ENCODE measurements at places on chromosomes 1 and 21. TPM values are rescaled to one million over a fixed set of nuclear protein-coding genes. Genes with fewer than 3 reads are reported as not detected.
A peak's percentile ranks its signal among the peaks of the same experiment; 100 is the strongest.

ALDH9A1 gene
- 47.6 TPM for total RNA-seq

TBX19 gene
- total RNA-seq, result 2.2 TPM

NT5C1A gene
- total RNA-seq, result not detected

KIAA0040 gene
- total RNA-seq, result 9.2 TPM

HRNR gene
- total RNA-seq, result not detected

MAN1C1 gene
- 2.7 TPM for total RNA-seq

COL11A1 gene
- total RNA-seq, result 27.5 TPM

HFM1 gene
- 3.2 TPM for total RNA-seq

CLCA1 gene
- 0.12 TPM for total RNA-seq

MYCL gene
- 39.5 TPM for total RNA-seq

DNA sequence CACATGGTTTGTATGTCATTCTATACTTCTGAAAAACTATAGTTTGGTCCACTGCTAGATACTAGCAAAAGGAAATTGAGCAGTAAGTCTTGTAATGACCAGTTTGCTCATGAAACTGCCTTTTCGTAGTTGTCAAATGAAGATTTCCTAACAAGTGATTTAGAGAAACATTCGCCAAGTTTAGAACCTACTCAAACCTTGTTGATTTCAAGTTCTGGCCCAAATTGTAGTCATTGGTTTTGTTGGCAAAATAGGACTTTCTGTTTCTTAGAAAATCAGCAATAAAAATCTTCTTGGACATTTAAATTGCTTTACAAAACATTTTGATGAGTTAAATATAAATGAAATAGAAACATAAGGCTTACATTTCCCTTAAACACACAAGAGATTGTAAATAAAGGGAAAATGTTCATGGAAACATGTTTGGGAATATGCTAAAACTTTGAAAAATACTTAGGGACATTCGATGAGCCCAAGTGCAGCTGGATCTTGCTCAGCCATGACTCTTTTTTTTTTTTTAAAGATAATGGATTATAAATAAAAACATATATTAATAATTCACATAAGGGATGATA is 178.5 kb upstream of the LYPLAL1 start:
- no peak for DNase-seq

- DNase-seq, result no peak
These were observed 26.9 kb downstream of the ZYG11B start for GRCh38 chr1:52753169-52753568.

GRCh38 chr1:193754732-193755427 is 568.5 kb upstream of the B3GALT2 start:
- DNase-seq, result no peak

DNA sequence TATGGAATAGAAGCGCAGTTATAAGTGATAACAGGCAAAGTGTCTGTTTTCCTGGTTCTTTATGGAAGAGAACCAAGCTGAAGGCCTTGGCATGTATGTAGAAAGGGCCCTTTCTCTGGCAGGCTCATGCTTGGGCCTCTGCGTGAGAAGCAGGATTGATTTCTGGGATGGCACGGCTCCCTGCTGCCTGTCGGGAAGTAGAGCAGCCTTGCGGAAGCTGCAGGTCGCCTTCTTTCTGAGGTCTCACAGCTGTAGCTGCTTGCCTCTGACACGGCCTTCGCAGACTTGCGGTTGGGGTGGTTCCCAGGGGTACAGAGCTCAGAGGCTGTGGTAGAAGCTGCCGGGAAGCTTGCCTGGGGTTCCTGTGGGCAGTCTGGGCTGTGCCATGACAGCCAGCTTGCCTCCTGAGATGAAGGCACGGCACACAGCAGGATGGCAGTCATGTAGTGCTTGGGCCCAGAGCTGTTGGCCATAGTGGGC is 39.4 kb downstream of the TRAPPC10 start:
- no peak for DNase-seq

GRCh38 chr1:30085811-30086770 is 637.3 kb downstream of the MATN1 start:
- peak; percentile 97 for DNase-seq

DNA sequence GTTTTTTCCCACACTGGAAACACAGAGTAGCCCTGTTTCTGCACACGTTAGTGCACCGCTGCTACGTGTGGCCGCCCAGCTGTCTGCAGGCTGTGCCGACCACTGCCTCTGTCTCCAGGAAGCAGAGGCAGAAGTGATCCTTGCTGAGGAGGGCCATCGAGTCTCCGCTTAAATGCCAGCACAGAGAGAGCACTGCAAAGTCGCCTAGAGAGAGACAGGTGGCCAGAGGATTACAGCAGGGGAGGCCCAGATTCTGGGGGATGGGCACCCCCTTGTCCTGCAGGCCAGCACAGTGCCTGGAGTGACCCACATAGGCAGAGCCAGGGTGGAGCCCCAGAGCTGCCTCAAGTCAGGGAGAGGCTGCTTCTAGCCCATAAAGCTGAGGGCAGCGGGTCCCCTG is 6.1 kb downstream of the TPRG1L start:
- no peak for DNase-seq

- DNase-seq, result no peak
These were observed 9.3 kb upstream of the CCN1 start for GRCh38 chr1:85571181-85571759.

- DNase-seq, result no peak
These were observed 22.3 kb upstream of the NR5A2 start for GRCh38 chr1:200005165-200005564.

DNA sequence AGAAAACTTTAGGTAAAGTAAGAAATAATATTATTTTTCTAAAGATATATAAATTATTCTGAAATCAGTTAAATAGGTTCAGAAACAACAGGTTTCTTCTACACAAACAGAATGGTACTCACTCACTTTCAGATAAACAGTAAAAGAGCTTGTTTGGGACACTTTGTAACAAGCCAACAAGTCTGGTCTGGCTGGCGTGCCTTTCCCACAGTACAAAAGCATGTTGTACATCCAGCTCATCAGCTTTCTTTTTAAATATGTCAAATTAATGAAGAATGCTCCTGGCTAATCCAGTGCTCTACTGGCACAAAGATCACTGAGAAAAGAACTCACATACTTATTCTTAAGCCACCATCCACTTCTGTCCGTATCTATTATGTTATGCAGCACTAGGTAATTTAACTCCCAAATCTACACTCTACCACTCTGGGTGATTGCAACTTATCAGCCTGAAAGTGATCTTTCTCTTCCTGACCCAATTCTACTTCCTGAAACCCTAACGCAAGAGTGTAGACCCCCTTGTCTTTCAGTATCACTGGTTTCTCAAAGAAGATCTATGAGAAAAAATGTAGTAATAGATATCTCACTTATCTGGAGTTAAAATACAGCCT is 32.6 kb downstream of the TRIT1 start:
- no peak for DNase-seq

- DNase-seq, result peak; percentile 82
These were observed 3.6 kb downstream of the CR1 start for GRCh38 chr1:207499573-207499972.

- no peak for DNase-seq
These were observed 255.6 kb downstream of the GRIK3 start for GRCh38 chr1:36778740-36779139.

DNA sequence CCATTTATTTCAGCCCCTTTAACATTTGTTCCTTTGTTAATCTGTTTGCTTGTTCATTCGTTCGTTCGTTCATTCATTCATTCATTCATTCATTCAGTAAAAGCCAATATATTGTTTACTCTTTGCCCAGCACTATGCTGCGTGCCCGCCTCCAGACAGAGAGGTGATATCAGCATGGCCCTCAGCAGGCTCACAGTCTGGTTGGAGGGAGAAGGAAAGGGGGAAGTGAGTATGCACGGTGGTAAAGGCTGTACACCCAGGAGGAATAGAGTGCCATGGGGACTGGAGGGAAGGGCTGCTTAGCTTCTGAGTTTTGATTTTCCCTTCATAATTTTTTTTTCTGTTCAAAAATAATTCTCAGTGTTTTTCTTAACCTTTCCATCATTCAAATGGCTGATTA is 144.7 kb downstream of the NOS1AP start:
- no peak for DNase-seq

DNA sequence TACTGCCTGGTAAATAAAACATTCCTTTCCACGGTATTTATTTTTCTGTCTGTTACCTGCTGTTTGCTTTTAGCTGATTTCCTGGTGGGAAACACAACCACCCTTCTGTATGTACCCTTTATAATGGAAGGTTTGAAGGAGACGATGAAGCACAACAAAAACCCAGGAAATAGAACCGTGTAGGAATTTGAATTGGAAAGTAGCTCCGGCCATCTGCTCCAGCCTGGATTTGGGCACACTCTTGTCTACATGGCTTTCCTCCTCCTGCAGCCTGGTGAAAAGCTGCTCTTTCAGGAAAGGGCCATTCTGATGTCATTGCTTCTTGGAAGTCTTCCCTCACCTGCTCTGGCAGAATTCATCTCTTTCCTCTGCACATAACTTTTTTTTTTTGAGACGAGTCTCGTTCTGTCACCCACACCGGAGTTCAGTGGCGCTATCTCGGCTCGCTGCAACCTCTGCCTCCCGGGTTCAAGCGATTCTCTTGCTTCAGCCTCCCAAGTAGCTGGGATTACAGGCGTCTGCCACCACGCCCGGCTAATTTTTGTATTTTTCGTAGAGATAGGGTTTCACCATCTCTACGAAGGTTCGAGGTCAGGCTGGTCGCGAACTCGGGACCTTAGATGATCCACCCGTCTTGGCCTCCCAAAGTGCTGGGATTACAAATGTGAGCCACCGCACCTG is 2.7 kb downstream of the AK4 start:
- DNase-seq, result peak; percentile 52

DNA sequence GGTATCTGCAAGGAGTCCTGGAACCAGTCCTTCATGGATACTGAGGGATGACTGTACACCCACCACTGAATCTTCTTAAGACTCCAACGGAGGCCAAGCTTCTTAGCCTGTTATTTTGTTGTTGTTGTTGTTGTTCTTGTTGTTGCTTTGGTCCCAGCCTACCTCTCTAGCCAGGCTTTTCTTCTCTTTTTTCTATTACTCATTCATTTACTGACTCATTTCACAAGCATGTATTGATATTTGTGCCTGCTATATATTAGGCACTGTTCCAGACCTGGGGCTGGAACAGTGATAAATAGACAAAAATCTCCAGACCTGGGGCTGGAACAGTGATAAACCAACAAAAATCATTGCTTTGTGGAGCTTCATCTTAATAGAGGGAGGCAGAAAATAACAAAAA is 20.4 kb downstream of the CENPF start:
- DNase-seq, result no peak

DNA sequence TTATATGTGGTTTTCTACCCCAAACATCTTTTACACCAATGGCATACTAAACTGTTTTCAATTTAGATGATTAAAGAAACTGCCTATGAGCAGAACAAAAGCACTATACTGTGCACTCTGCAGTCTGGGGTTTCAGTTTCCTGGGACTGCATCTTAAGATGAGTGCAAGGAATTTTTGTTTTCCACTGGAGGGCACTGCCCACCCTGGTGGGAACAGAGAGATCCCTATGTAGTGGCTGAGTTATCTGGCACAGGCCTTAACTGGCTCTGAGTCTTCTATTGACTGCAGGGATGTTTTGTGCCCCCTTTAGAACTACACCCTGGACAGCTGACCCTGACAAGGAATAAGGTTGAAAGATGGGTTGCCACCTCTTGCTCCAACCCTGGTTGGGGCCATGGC is 12.0 kb downstream of the PROK1 start:
- DNase-seq, result no peak

DNA sequence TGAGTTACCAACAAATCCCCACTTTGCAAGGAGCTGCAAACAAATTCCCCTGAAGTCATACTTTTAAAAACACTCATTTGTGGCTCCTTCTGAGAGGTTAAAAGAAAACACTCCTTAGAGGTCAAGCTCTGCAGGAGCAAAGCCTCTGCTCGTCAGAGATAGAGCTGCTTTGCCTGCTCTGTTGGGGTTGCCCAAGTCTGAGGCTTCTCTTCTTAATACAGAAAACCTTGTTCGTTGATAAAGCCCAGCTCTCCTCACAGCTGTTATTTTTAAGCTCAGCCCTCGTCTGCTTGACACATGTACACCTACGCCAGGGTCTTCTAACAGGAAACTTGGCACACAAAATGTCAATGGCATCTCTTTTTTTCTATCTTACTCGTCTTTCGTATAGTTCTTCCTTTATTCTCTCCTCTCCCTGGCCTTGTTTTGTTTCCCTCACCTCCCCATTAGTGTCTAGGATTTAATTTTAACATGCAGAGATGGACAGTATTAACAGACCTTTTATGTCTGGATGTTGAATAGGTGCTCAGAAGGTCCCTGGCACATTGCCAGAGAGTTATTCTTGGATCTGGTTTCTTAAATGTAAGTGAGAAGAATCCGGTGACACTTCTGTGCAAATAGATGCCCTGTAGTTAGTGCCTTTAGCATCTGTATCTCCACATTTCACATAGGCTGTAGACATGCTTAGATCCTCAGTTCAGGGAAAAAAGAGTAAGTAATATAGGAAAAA is 86.0 kb downstream of the LRRC53 start:
- DNase-seq, result no peak

DNA sequence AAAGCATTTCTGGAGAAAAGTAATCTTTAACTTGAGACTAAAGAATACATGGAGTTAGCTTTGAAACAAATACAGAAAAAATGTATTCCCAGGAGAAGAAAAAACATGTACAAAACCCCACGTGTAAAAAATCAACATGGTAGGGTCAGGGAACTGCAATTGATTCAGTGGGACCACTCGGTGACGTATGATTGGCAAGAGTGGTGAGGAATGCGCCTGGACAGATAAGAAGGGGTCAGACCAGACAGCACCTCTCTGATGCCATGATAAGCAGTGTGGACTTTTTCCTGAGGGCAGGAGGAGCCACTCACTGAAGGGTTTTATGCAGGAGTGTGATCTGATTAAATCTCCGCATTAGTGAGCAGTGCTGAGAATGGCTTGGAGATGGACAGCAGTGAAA is 142.5 kb downstream of the DAB1 start:
- DNase-seq, result no peak

DNA sequence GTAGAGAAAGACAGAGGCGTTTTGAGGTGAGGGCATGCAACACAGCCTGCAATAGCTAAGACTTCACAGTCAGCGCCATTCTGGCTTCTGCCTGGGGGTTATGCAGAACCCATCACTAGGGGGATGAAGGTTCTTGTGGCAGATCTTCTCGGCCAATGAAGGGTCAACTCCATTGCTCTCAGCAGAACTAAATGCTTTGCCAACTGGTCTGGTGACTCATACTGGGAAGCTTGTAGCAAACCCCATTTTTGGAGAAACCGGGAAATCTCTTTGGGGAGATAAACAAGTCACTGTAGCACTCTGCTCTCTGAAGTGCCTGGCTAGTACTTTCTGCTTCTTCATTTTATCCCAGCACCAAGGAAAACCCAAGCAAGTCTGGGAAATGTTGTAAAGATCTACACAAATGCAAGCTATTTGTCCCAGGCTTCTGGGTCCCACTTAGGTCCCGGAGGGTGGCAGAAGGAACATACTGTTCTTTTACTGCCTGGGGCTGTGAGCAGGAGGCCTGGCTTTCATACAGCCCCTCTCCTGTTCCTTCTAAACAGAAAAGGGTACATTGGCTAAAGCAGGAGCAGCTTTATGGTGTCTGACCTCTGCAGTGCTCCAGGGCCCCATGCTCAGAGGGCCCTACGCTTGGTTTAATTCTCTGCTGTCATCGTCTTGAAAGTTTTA is 28.8 kb downstream of the SHISA4 start:
- DNase-seq, result no peak

Data from endodermal cell (in vitro differentiated cells).